Activated naive CD4-positive, alpha-beta T cell treated with anti-CD3 and anti-CD28 coated beads, Interleukin-2, amount 50 U/mL, for 16 hours (primary cell): ENCODE measurements at places on chromosomes 3 and 15.

- no peak for DNase-seq
Observed at GRCh38 chr3:13525827-13526625, 22.9 kb upstream of the FBLN2 start.

DNA sequence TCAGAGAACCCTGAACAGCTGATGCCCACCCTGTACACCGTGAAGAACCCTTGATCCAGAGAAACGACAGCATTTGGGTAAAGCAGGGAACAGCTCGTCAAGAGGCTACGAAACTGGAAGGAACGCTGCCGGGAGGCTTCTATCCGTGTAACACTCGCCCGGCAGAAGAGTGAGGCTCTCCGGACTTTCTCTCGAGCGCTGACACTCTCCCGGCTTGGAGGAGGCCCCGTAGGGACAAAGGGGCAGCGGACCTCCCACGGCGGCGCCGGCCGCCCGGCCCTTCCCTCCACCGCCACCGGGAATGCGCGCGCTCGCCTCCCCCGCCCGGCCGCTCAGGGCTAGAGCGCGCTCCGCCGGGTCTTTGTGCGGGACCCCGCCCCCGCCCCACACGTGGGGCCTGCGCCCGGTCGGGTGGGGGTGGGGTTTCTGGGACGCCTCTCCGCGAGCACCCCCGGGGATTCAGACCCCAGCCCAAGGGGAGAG is 1.7 kb downstream of the HYAL2 start:
- DNase-seq: peak; percentile 73

GRCh38 chr15:45469441-45469840 is 53.1 kb downstream of the SLC30A4 start:
- DNase-seq: no peak

DNA sequence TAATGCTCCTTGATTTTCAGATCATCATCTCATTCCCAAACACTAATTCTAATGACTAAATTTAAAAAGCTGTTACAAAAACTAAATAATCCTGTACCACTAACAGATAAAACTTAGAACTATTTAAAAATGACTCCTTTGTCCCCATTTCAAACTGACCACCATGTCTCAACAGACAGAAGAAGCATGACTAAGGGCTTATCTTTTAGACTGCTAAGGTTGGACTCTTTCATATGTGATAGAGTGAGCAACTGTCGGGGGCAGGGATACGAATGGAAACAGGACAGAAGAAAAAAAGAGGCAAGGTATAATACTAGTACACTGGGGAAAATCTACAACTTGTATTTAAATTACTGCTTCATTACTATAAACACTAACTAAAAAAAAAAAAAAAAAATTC is 23.3 kb downstream of the SNX4 start:
- DNase-seq: no peak
